ENCODE measurements at places on chromosomes 6 and 20.

- DNase-seq = no peak
Measured at GRCh38 chr20:57911512-57912226, 201.9 kb upstream of the PMEPA1 start.

DNA sequence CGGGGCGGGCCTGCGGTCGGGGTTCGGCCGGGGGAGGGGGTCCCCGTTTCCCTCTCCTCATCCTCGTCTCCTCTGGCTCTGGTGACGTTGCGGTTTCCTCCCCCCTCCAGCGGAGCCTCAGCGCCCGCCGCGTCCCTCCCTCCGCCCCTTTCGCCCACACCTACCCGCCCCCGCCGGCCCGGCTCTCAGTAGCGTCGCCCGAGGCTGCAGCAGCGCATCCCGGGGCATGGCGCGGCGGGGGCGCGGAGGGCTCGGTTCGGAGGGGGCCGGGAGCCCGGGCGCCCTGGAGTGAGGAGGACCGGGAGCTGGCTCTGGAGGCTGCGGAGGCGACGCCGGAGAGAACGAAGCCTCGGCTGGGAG is at the start of gene DSE:
TSS of gene DSE (plus strand) at position 188 of the 360 bp plus-strand sequence. CDS start 28,304 bp downstream, outside the sequence.
- DNase-seq = peak; percentile 90

DNA sequence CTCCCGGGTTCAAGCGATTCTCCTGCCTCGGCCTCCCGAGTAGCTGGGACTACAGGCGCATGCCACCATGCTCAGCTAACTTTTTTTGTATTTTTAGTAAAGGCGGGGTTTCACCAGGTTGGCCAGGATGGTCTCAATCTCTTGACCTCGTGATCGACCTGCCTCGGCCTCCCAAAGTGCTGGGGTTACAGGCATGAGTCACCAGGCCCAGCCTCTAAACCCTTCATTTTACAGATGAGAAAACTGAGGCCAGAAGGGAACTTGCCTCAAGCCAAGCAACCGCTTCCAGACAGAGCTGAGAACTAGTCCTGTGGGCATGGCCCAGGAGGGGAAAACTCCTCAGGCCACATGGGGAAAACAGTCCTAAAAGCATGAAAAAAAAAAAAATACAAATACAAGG is 47.1 kb downstream of the ZMYND8 start:
- DNase-seq = no peak

DNA sequence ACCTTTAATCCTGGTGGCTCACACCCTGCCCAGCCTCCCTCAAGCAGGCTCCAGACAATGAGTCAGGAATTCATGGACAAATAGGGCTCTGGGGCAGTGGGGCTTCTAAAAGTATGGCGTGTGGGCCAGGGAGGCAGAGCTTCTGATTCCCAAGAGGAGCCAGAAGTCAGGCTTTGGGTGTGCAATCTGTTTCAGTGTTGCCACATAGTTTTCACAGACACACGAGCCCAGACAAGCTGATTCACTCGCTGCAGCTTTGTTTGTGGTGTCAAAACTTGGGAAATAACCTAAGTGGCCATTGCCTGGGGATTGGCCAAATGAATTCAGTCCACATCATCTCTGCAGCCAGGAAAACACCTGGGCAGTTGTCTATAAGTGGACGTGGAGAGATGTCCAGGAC is 9.2 kb downstream of the PEDS1 start:
- DNase-seq = no peak

DNA sequence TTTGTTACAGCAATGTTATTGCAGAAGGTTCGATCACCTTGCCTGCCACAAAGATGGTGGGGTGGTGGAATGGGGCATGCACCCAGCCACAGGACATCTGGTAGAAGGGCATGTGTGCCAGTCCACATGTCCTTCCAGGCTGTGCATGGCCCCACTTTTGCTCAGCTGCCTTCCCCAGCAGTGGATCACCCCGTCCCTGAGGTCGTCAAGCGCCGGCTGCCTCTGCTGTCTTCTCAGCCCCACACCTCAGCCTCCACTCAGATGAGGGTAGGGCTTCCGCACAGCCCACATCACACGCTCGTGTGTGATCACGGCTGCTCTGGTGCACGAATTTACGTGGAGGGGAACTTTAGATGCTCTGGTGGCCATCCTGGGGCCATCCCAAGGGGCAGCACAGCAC is 109.5 kb upstream of the PMEPA1 start:
- DNase-seq = no peak

GRCh38 chr6:72811971-72812421 is 190.1 kb downstream of the KCNQ5 start:
- no peak for DNase-seq

DNA sequence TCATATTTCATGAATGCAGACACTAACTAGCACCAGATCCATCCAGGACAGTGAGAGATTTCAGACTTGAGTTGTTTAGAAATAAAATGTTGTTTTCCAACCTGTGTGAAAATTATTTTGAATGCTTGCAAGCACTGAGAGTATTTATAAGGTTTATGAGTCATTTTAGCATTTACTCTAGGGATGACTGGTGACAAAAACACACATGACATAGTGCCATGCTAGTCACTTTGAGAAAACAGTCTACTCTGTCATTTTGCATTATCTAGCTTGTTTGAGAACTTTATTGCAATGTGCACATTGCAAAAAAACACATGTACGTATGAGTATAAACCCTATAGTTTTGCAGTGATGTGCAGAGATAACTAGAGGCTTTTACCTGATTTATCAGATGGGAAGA is 456.6 kb downstream of the LMBRD1 start:
- no peak for DNase-seq

GRCh38 chr20:35616465-35617396 is 1.1 kb downstream of the SPAG4 start:
- DNase-seq = peak; percentile 91

- no peak for DNase-seq
Measured at GRCh38 chr6:84492241-84493165, 265.1 kb upstream of the CEP162 start.

GRCh38 chr6:81969011-81969410 is 216.5 kb upstream of the TENT5A start:
- no peak for DNase-seq

DNA sequence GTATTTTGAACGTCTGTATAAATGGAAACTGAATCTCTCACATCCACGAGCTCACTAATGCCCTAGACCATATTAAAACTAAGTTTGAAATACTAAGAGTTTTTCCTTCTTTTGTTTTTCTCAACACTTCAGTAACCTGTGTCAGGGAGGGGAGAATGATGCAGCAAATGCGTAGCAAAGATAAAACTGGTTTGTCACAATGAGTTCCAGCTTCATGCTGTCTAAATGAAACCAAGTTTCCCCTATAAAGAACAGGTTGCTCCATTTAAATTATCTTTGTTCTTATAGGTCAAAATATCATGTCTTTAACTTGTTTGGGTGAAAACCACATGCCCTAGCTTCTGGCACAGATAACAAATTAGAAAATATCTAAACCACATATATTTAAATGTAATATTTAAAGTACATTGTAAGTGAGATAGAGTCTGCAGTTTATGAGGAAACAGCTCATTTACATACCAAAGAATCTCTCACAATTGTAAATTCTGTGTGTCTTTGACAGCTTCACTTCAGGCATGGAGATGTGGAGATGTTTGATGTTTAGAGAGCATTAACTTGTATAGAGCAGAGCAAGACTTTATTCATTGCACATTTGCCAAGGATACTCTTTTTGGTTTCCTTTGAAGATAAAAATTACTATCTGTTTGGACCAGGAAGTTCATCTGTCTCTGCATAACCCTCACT is 7.3 kb downstream of the TRDN start:
- no peak for DNase-seq

GRCh38 chr20:51346686-51347485 is 195.6 kb downstream of the NFATC2 start:
- DNase-seq = no peak

DNA sequence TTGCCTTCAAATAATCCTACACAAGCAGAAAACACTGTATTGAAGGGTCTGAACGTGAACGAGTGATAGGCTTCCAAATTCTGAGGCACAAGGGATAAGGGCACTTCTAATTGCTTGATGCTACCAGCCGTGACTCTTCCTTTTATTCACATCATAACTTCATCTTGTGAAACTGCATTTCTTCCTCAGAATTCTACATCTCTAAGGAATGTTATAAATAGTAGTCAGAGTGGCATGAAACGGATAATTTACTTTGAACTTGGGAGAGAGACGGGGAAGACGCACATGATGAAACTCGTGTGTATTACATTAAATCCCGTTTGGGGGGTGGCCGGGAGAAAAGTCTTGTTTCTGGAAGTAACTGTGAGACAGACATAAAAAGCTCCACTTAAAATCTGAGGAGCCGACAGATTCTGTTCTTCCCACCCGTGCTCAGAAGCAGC is 754 bp downstream of the HDDC2 start:
- no peak for DNase-seq

DNA sequence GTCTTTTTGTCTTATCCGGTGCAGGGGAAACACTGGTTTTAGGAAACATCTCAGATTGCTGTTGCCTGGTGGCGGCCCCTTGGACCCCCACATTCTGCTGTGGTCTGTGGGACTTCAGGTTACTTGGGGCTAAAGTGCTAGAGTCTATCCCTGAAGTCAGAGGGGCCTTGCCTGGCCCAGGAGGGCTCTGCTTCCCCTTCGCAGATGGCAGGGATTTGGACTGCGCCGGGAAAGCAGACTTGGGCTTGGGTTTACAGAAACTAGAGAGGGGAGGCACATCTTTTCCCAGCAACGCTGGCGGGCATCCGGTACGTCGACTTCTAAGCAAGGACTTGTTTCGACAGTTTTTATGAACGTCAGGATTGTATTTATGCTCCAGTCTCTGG is 17.5 kb downstream of the ZNF217 start:
- no peak for DNase-seq

DNA sequence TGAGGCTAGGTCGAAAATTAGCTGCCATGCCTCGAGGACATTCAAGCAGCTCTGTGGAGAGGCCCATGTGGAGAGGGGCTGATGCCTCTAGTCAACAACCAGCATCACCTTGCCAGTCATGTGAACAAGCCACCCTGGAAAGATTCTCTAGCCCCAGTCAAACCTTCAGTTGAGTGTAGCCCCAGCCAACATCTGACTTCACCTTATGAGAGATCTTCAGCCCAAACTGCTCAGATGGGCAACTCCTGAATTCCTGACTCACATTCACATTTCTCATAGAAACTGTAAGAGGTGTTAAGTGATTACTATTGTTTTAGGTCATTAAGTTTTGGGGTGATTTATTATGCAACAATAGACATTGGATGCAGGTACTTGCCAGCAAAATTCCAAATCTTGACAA is 44.9 kb downstream of the GJA10 start:
- DNase-seq = no peak

- no peak for DNase-seq
Measured at GRCh38 chr20:44819936-44820335, 9.6 kb upstream of the RIMS4 start.

DNA sequence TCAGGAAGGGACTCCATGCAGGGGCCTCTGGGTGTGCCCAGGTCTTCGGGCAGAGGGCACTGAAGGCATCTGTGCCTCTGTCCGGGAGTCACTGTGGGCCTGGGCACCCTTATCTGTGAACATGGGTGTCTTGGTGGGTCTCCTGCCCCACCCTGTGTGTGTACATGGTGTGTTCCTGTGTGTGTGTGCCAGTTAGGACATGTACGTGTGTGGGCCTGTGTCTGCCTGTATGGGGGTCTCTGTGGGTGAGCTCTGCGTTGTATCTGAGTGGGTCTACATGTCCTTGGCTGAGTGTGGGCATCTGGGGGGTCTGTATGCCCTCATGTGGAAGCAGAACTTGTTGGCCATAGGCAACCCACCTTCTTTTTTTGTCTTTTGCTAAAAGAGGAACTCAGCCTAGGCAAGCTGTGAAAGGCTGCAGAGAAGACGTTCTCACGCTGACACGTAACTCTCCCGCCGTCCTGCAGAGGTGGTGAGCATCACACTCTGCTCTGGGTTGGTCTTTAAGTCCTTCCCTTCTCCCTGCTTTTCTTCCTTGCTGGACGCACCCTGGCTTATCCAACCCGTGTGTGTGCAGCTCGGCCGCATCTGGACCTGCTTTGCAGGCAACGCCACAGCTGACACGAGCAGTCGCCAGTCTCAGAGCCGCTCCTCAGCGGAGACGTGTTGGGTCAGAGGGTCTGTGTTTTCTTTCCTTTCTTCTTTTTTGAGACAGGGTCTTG is 532 bp upstream of the NPBWR2 start:
- no peak for DNase-seq

- DNase-seq = no peak
Measured at GRCh38 chr20:15902493-15902892, 670.8 kb downstream of the KIF16B start.

DNA sequence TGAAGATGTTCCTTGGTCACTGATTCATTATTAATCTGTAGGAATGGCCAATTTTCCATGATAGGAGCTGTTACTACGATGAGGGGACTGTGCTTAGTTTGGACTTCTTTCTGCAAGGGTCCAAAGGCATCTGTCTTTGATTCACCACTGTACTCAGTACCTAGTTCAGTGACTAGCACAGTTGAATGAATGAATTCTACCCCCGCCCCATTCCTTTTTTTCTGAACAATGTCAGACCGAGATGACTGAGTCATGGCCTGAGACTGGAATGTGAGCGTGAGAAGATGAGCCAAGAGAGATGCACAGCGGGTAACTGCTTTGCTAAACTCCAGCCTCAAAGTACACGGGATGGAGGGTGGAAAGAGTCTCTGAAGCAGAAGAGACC is 419 bp upstream of the SNHG17 start:
- DNase-seq = no peak

GRCh38 chr20:62831361-62831788 is 14.5 kb downstream of the COL9A3 start:
- DNase-seq = no peak

GRCh38 chr6:5866547-5867051 is 140.1 kb downstream of the NRN1 start:
- no peak for DNase-seq

GRCh38 chr6:154752022-154752421 is 18.8 kb downstream of the SCAF8 start:
- no peak for DNase-seq

DNA sequence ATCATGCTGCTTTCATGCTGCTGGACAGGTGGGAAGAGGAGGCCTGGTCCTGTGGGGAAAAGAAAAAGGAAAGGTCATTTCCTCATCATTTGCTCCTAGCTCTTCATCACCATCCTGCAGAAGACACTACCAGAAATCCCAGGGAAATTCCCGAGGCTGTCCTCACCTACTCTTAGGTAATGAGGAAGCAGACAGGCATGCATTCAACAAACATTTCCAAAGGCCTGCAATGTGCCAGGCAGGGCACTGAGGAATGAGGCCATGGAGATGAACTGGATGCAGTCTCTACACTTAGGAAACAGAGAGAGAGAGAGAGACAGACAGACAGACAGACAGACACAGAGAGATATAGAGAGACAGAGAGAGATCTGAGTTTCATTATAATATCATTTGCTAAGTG is 83.0 kb upstream of the MRPS10 start:
- no peak for DNase-seq

DNA sequence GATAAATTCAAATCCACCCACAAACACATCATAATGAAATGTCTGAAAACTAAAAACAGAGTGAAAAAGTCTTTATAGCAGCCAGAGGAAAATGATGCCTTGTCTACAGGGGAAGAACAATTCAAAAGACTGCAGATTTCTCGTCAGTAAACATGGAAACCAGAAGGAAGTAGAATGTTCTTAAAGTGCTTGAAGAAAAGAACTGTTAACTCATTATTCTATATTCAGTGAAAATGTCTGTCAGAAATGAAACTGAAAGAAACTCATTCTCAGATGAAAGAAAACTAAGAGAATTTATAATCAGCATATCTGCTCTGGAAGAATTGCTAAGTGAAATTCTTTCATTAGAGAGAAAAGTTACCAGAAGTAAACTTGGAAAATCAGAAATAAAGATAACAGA is 416.1 kb downstream of the TBC1D32 start:
- DNase-seq = no peak

- DNase-seq = no peak
Measured at GRCh38 chr6:142331075-142331551, 29.3 kb downstream of the ADGRG6 start.

GRCh38 chr6:105793130-105793529 is 293.0 kb upstream of the PRDM1 start:
- no peak for DNase-seq

All from vagina (tissue), 2 donors.